A673 (cell line): ENCODE measurements at places on chromosomes 7 and 10. TPM values are rescaled to one million over a fixed set of nuclear protein-coding genes. Genes with fewer than 3 reads are reported as not detected.
A peak's percentile ranks its signal among the peaks of the same experiment; 100 is the strongest.

GLCCI1 gene
- total RNA-seq: 6.9 and 9.9 TPM in 2 replicates

ZNF853 gene
- total RNA-seq: 3.4 and 6.4 TPM in 2 replicates

CALHM1 gene
- total RNA-seq: not detected in 2 replicates

PTN gene
- 0.41 and 0.44 TPM in 2 replicates for total RNA-seq

SPOCK2 gene
- 0.11 and 0.32 TPM in 2 replicates for total RNA-seq

DNA sequence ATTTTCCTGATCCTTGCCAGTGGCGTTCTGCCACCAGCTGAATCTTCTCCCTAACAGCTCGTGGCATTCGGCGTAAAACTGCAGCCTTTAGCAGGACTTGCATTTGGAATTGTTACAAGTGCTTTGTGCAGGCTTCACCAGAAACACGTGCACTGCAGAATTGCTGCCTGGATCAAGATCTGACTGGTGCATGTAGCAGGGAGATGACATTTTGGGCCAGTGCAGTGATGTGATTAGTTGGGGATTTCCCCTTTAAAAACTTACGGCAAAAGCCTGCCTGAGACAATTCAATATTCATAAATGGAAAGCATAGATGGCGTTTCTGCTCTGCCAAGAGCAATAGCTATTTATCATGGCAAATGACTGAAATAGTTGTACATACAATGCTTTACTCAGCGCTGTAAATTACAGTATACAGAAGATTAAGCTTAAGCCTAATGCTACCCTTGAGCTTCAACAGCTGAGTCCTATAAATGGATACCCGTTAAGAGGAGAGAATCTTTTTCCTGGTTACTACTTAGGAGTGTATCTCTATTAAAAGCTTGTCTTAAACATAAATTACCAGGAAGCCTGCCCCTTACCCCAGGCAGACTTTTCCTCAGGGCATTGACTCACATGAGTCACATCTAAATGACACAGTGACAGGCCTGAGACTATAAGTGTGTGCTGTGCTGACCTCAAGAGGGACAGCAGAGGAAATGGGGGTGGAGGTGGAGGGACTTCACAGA is 106.3 kb downstream of the ATXN7L1 start:
- H3K27ac ChIP-seq: peak overlapping the region; percentile 69
- H3K4me1 ChIP-seq: peaks cover 39% of the 10 kb centered on the region
- no peaks in the 10 kb centered on the region for H3K36me3 ChIP-seq
- peak; percentile 76 for DNase-seq

GRCh38 chr7:90607196-90607595 is 11.1 kb downstream of the CDK14 start:
- no peak overlapping the region for H3K4me3 ChIP-seq
- H3K27me3 ChIP-seq: no peaks in the 10 kb centered on the region
- peaks cover 35% of the 10 kb centered on the region for H3K4me1 ChIP-seq
- DNase-seq: no peak
- H3K27ac ChIP-seq: no peak overlapping the region
- H3K36me3 ChIP-seq: peaks cover 7% of the 10 kb centered on the region

DNA sequence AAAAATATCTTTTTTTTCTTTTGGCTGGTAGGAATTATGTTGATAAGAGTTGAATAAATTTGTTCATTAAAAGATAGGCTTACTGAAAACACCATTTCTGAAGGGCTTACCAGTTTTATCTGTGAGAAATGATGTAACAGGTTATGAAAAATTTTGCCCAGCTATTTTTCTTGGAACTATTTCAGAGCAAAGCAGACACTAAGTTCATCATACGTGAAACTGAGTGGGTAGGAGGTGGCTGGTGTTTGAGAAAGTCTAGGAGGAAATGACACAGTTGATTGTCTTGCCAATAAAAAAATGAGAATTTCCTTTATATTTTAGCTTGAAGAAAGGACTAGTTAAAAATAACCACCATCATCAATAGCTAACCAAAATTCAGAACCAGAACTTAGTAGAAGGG is 6.2 kb upstream of the MRC1 start:
- H3K27me3 ChIP-seq: no peaks in the 10 kb centered on the region
- H3K36me3 ChIP-seq: no peaks in the 10 kb centered on the region
- no peak for DNase-seq
- H3K27ac ChIP-seq: no peak overlapping the region

GRCh38 chr10:119348106-119348505 is 140.7 kb downstream of the GRK5 start:
- peak; percentile 75 for DNase-seq
- H3K27ac ChIP-seq: peak overlapping the region; percentile 91
- H3K4me1 ChIP-seq: peaks cover 58% of the 10 kb centered on the region
- no peak overlapping the region for H3K4me3 ChIP-seq
- H3K36me3 ChIP-seq: peaks cover 20% of the 10 kb centered on the region

- DNase-seq: no peak
- peaks cover 40% of the 10 kb centered on the region for H3K4me1 ChIP-seq
- no peak overlapping the region for H3K27ac ChIP-seq
- peak overlapping the region; percentile 57 for H3K4me3 ChIP-seq
Observed at GRCh38 chr10:75403939-75404814, 2.6 kb upstream of the ZNF503 start.
